ENCODE measurements at places on chromosomes 7 and 10.

DNA sequence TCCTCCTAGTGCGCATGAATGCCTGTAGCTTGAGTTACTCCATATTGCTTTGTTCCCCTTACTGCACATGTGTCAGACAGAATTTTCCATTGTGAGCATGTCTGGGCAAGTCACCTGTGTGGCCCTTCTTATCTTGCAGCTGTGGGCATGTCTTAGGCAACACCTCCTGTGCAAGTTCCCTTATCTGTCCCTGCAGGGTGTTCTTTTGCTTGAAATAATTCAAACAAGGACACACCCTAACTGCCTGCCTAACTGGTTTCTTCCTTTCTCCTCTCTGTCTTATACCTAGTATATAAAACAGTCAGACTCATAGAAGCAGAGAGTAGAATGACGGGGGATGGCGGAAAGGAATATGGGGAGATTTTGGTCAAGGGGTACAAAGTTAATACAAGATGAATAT lies 421.1 kb upstream of the SORCS1 start:
- DNase-seq: no peak

- DNase-seq: no peak
Measured at GRCh38 chr7:1761774-1762173, 91.7 kb downstream of the ELFN1 start.

GRCh38 chr10:70503776-70504175 lies 25.2 kb downstream of the PALD1 start:
- DNase-seq: no peak

DNA sequence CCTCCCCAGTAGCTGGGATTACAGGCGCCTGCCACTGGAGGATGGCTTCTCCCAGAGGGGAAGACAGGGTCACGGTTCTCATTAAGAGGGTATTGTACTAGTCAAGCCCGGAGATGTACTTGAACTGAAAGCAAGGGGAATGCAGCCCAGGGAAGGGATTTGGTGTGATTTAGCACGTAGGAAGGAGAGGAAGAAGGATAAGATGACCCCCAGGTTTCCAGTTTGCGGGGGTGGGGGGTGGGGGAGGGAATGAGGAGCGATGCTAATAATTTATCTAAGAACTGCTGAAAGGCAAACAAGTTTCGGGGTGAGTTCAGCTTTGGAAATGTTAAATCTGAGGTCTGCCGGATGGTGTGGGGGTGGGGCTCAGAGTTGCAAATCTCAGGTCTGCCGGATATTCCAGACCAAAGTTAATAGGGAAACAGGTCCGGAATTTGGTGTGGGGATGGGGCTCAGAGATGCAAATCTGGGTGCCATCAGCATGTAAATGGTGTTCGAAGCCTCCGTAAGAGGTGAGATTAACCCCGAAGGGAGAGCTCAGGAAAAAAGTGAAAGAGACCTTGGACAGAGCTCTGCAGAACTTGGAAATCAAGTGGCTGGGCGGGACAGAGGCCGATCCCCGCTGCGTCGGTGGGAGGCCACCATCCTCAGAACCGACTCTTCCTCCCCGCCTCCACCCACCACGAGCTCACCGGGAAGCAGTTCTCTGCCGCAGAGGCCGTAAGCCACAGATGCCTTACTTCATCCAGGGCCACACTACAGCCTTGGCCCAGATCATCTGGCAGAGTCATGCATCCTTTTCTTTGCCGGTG lies 1.6 kb upstream of the SEPHS1 start:
- peak; percentile 21 for DNase-seq

- DNase-seq: no peak
Measured at GRCh38 chr7:93367254-93367653, 135.1 kb downstream of the VPS50 start.

DNA sequence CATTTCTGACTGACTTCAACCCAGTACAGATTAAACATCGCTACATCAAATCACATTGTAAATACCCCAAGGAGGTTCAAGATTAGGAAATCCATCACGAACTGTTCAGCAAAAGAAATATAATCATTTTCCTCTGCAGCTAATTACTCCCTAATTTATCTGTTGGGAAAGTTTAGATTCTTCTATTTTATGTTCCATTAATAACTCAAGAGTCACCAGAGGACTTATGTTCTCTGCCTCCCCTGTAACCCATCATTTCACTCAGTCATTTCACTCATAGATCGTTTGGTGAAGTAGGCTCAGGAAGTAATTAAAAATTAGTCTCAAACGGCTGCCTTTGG lies 45.2 kb downstream of the FAM171A1 start:
- DNase-seq: no peak

DNA sequence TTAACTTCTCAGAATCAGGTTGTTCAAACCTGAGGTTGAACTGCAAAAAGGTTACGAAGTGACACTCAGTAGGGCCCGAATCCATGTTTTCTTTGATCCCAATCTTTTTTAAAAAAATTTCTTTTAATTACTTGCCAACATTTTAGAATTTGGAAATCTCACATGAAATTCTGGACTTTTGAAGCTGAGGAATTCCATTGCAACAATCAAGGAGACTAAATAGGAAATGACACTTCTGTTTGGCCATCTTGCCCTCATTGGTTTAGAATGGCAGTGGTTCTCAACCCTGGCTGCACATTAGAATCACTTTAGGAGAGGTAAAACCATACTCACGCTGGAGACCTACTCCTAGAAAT lies 471 bp upstream of the TOMM7 start:
- DNase-seq: no peak

- no peak for DNase-seq
Measured at GRCh38 chr10:63173468-63174232, 40.5 kb downstream of the NRBF2 start.

GRCh38 chr7:25260862-25261494 lies 32.7 kb upstream of the NPVF start:
- no peak for DNase-seq

Data from CD4-positive, alpha-beta T cell treated with Interferon alpha-2 for 1 hour (primary cell).